ENCODE measurements at places on chromosomes 1 and 21. TPM values are rescaled to one million over a fixed set of nuclear protein-coding genes. Genes with fewer than 3 reads are reported as not detected.

DNA sequence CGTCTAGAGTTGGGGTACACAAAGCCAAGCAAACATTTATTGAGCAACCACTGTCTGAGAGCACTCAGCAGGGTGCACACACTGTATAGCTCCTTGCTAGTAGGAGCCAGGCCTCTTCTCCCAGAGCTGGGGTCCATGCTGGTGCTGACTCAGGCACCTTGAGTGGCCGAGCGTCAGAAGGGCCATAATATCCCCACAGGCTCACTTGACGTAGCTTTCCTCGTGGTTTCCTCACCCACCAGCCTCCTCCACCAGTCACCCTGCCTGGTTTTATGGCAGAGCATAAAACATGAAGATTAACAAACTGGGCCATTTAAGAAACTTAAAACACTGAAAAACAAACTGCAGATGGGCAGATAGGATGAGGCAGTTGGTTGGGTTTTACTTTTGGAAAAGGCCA, 361.5 kb downstream of the HHAT start:
- no peaks in the 10 kb centered on the region for H3K36me3 ChIP-seq
- H3K4me1 ChIP-seq = no peaks in the 10 kb centered on the region
- H3K27me3 ChIP-seq = no peaks in the 10 kb centered on the region
- H3K27ac ChIP-seq = no peak overlapping the region

SMPDL3B gene
- 0.22 TPM for total RNA-seq

GRCh38 chr1:41758904-41759548, 159.7 kb downstream of the HIVEP3 start:
- no peaks in the 10 kb centered on the region for H3K36me3 ChIP-seq
- DNase-seq = no peak
- H3K27me3 ChIP-seq = no peaks in the 10 kb centered on the region
- H3K4me3 ChIP-seq = no peak overlapping the region

DNA sequence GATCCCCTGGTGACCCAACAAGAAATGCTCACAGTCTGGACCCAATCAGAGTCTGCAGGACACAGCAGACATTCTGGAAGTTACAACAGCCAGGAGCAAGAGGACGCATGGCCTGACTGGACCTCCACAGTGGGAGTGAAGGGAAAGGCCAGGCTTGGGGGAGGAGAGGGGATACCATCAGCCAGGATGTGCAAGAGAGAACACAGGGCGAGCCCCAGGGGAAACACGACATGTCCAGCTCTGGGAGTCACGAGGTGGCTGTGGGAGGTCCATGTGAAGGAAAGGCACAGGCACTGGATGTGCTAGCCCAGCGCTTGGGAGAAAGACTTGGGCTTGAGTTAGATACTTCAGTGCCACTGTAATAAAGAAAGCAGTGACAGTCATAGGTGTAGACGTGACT, 87.3 kb downstream of the HSF2BP start:
- no peaks in the 10 kb centered on the region for H3K36me3 ChIP-seq
- no peak for DNase-seq
- no peak overlapping the region for H3K4me3 ChIP-seq
- H3K27me3 ChIP-seq = peaks cover 15% of the 10 kb centered on the region
- H3K27ac ChIP-seq = no peak overlapping the region

- peaks cover 14% of the 10 kb centered on the region for H3K27me3 ChIP-seq
- H3K36me3 ChIP-seq = no peaks in the 10 kb centered on the region
- H3K4me1 ChIP-seq = peaks cover 22% of the 10 kb centered on the region
- DNase-seq = no peak
- H3K27ac ChIP-seq = no peak overlapping the region
Measured at GRCh38 chr1:12078575-12078937, 15.5 kb downstream of the TNFRSF8 start.

GRCh38 chr1:175717610-175718540, 25.5 kb downstream of the TNR start:
- H3K27me3 ChIP-seq = no peaks in the 10 kb centered on the region
- no peaks in the 10 kb centered on the region for H3K36me3 ChIP-seq
- H3K4me1 ChIP-seq = no peaks in the 10 kb centered on the region
- no peak overlapping the region for H3K4me3 ChIP-seq
- DNase-seq = no peak
- no peak overlapping the region for H3K27ac ChIP-seq

HSF2BP gene
- total RNA-seq = 0.79 TPM

GRCh38 chr1:6927626-6928025, 142.4 kb downstream of the CAMTA1 start:
- no peaks in the 10 kb centered on the region for H3K4me1 ChIP-seq
- H3K4me3 ChIP-seq = no peak overlapping the region
- H3K27ac ChIP-seq = no peak overlapping the region
- no peaks in the 10 kb centered on the region for H3K27me3 ChIP-seq

- H3K27ac ChIP-seq = no peak overlapping the region
- no peak overlapping the region for H3K4me3 ChIP-seq
- no peaks in the 10 kb centered on the region for H3K4me1 ChIP-seq
- H3K27me3 ChIP-seq = no peaks in the 10 kb centered on the region
- no peak for DNase-seq
Measured at GRCh38 chr1:212009561-212009960, 25.8 kb downstream of the INTS7 start.

GBP5 gene
- total RNA-seq = 46.8 TPM

DNA sequence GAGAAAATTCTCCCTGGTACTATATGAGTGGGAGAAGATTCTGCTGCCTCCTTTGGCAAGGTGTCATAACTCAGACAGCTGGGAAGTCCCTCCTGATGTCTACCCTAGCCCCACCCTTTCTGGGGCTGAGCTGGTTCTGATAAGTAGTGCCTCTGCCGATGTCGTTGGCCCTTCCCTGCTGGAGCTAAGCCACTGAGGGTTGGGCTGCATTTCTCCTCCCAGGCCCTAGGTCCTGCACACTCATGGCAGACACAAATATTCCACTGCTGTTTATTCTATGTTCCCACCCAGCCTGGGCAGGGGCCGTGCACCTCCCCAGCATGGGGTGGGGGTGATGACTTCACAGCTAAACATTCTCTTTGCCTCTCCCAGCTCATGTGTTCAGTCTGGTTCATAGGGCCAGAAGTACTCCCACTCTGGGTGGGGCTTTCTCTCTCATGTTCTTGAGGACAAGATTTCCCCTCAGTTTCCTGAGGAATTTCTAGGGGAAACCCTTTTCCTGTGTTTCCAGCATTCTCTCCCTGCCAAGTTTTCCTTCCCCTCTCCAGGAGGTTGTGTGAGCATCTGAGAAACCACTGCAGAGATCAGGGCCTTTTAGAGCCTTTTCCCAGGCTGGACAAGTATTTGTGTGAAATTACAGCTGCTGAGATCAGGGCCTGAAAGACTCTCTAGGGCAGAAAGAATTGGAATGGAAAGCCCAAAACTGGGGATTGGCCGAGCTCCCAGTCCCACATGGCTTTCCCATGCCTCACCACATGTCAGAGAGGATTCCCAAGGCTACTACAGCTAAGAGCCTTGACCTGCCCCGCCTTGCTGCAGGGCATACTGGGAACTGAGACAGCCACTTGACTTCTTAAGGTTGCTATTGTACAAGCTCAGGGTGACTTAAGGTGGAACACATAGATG, 66.2 kb downstream of the ATP2B4 start:
- H3K4me3 ChIP-seq = no peak overlapping the region
- peaks cover 30% of the 10 kb centered on the region for H3K36me3 ChIP-seq
- no peaks in the 10 kb centered on the region for H3K27me3 ChIP-seq
- peak overlapping the region; percentile 43 for H3K27ac ChIP-seq
- peaks cover 43% of the 10 kb centered on the region for H3K4me1 ChIP-seq
- DNase-seq = no peak

PARK7 gene
- 125 TPM for total RNA-seq

DNA sequence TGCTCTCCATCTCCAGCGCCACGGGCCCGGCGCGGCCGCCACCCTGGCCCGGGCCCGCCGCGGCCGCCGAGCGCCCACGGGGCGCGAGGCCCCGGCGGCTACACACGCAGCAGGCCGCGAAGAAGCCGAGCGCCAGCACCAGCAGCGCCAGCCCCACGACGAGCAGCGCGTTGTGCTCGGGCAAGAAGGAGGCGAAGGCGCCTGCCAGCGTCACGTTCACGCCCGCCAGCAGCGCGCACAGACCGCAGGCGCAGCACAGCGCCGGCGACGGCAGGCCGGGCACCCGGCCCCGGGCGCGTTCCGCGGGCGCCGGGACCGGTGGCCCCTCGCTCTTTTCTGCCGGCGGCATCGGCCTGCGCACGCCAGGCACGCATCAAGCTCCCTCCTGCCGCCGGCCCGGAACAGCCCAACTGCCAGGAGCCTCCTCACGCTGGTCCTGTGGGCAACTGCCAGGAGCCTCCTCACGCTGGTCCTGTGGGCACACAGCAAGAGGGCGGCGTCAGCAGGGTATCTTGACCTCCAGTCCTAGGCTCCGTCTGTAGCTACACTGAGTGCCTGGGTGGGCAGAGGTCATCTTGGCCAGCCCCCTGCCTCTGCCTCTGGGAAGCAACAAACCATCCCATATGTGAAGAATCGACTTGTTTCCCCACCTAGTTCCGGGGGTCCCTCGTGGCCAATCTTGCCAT, 18.1 kb downstream of the KNCN start:
- peak; percentile 44 for DNase-seq
- no peaks in the 10 kb centered on the region for H3K36me3 ChIP-seq
- H3K4me3 ChIP-seq = peak overlapping the region; percentile 34
- H3K27me3 ChIP-seq = peaks cover 7% of the 10 kb centered on the region

DNA sequence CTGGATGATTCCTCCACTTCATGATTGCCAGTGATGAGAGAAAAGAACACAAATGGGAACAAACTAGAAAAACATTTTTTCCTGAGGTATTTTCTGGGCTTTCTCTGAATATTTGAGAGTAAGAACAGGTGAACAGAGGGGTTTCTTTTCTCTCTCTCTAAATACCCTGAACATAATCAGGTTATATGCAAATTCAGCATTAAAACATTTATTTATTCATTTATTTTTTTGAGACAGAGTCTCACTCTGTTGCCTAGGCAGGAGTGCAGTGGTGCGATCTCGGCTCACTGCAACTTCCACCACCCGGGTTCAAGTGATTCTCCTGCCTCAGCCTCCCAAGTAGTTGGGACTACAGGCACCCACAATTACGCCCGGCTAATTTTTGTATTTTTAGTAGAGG, 5.8 kb upstream of the LEFTY2 start:
- no peak overlapping the region for H3K4me3 ChIP-seq
- H3K27me3 ChIP-seq = peaks cover 19% of the 10 kb centered on the region
- no peak for DNase-seq
- H3K4me1 ChIP-seq = peaks cover 13% of the 10 kb centered on the region
- no peaks in the 10 kb centered on the region for H3K36me3 ChIP-seq

DAP3 gene
- total RNA-seq = 140 TPM

DNA sequence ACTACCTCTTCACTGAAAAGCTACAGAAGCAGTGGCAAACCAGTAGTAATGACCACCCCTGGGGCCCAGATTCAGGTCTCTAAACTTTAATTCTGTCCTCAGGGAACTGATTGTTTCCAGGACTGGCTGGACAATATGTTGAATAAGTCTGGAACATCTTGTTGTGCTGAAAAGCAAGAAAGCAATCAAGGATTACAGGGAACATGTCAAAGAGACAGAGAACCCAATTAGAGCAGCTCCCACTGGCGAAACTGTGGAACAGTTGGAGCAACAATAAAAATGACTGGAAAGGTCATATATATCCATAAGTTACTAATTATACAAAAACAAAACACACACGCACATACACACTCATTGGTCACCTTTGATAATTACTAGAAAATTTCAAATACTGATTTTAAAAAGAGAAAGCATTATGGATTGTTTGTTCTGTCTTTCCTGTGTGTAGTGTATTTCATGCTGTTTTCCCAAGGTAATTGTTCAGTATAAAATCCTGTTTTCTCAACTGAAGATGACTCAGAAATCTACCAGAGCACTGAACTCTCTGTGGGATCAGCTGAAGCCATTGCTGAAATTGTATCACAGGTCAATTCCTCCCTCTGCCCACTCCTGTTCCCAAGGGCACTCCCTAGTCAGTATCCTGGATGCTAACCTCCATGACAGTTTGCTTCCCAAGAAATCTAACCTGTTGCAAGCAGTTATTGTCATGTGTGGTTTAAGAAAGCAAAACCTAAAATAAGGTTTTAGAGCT, 83.6 kb upstream of the RGS1 start:
- no peaks in the 10 kb centered on the region for H3K27me3 ChIP-seq
- H3K27ac ChIP-seq = no peak overlapping the region
- no peak for DNase-seq
- no peak overlapping the region for H3K4me3 ChIP-seq
- H3K4me1 ChIP-seq = no peaks in the 10 kb centered on the region
- H3K36me3 ChIP-seq = no peaks in the 10 kb centered on the region
